ENCODE measurements at places on chromosomes 11 and 22.
A peak's percentile ranks its signal among the peaks of the same experiment; 100 is the strongest.

DNA sequence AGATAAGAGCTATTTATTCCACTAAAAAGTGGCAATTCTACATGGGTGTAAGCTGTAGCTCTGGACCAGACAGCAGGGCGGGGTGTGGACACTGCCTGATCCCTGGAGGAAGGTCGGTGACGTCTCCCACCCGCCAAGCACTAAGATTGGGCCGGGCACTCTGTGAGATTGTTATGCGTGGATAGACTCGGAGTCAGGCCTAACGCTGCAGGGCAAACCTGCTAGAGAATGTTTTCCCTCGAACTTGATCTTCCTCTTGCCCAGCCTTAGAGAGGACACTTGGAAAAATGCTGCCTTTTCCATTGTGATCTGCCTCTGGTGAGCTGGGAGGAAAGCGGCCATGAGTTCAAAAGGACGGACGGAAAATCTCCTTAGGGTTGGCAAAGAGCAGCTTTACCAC, 1273.4 kb downstream of the TBC1D22A start:
- H3K27ac ChIP-seq = no peak overlapping the region
- H3K36me3 ChIP-seq = no peaks in the 10 kb centered on the region
- H3K27me3 ChIP-seq = peaks cover 8% of the 10 kb centered on the region
- H3K4me3 ChIP-seq = no peak overlapping the region
- no peaks in the 10 kb centered on the region for H3K4me1 ChIP-seq

GRCh38 chr11:64146036-64146955, 19.6 kb downstream of the MACROD1 start:
- H3K4me1 ChIP-seq = peaks cover 22% of the 10 kb centered on the region
- H3K4me3 ChIP-seq = no peak overlapping the region
- no peaks in the 10 kb centered on the region for H3K36me3 ChIP-seq
- no peaks in the 10 kb centered on the region for H3K27me3 ChIP-seq

DNA sequence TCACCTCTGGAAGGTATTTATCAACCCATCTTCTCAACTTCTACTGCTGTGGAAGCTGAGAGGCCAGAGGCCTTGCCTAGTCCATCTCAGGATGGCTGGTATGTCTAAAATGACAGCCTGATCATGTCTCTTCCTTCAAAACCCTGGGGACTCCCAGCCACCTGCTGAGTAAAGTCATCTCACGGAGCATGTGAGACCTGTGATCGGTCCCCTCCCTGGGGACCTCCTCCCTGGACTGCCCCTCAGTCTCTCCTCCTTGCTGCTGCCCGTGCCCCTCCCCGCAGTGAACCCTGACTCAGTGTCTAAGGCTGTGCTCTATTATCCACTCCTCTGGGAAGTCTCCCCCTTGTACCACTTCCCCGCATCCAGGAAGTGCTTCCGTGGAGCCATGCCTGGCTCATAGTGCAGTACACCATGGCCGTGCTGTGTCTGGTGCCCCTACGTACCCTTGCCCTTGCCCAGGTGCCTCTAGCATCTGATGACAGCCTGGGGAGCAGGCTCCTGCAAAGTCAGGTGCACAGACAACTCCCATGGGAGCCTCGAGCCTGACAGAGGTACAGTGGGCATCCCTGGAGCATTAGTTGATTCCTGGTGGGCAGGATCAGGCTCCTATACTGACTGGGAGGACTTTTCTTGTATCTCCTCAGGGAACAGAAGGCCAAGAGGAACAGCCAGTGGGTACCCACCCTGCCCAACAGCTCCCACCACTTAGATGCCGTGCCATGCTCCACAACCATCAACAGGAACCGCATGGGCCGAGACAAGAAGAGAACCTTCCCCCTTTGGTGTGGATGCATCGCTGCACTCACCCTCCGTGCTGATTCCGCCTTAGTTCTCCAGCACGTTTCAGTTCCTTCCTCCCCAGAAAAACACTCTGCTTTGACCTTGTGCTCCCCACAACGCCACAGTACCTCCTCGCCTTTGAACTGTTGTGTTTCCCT, 13.8 kb downstream of the SMARCB1 start:
- no peak overlapping the region for H3K4me3 ChIP-seq
- DNase-seq = no peak
- H3K27me3 ChIP-seq = no peaks in the 10 kb centered on the region
- no peak overlapping the region for H3K27ac ChIP-seq

GRCh38 chr22:32342977-32343376, 14.7 kb upstream of the RFPL3 start:
- no peak overlapping the region for H3K27ac ChIP-seq
- no peak for DNase-seq
- peaks cover 72% of the 10 kb centered on the region for H3K27me3 ChIP-seq

DNA sequence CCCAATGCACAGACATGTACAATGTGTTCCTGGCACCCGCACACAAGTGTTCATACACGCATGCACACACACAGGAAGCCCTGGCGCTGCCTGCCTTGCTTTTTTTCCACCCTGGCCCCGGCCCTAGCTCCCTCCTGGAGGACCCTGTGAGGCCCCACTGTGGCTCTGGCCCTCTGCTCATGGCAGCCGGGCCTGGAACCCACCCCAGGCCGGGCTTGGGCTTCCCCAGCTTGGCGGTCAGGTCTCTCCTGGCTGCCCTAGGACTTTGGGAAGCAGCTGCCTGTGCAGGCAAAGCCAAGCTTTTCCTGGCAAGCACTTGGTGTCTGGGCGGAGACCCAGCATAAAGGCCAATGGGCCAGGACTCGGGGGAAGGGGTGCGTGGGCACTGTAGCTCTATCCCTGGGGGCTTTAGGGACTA, 30.5 kb downstream of the CD82 start:
- no peak overlapping the region for H3K27ac ChIP-seq
- H3K4me1 ChIP-seq = peaks cover 10% of the 10 kb centered on the region
- no peaks in the 10 kb centered on the region for H3K36me3 ChIP-seq
- H3K4me3 ChIP-seq = no peak overlapping the region
- no peaks in the 10 kb centered on the region for H3K27me3 ChIP-seq
- no peak for DNase-seq

DNA sequence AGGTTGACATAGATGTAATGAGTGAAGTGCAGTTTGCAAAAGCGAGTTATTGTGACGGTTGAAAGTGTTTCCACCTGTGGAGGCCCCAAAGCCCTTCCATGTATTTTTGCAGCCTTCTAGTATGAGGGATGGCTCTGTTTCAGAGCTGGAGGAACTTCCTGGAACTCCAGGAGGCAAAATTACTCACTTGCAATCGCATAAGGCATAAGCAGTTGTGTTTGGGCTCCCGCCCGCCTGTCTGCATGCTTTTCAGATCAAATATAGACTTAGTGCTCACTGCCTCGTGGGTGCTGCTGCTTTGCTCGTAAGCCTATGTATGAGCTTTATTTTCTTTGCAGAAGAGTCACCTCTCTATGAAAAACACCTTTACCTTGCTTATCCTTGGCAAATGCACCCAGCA, 146.8 kb upstream of the LARGE1 start:
- H3K36me3 ChIP-seq = no peaks in the 10 kb centered on the region
- peaks cover 3% of the 10 kb centered on the region for H3K4me1 ChIP-seq
- no peak for DNase-seq
- H3K27ac ChIP-seq = no peak overlapping the region
- peaks cover 35% of the 10 kb centered on the region for H3K27me3 ChIP-seq

GRCh38 chr11:64007629-64008282, 21.5 kb downstream of the OTUB1 start:
- H3K4me1 ChIP-seq = peaks cover 42% of the 10 kb centered on the region
- H3K36me3 ChIP-seq = no peaks in the 10 kb centered on the region

DNA sequence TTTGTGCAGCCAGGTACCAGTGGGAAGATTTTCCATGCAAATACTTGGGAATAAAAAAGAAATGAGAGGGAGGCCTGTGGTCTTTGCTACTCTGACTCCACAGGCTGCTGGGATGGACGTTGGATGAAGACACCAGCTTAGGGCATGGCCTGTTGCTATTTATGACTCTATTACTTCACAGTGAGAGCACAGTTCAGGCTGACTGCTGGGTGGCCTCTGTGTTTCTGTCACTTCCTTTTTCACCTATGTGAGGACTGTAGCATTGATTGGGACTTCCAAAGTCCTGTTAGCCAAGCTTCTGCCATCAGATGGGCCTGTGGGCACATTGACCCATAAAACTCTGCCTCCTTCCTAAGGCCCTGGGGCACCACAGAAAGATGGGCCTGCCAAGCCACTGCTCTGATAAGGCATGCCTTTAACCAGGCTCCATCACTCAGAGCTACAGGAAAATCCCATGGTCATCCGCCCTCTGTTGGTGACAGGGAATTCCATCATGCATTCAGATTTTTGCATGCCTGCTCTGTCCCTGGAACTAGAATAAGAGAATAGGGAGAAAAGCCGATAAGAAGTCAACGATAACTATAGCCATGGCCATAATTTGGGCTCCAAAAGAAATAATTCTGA, 64.6 kb downstream of the KCNJ1 start:
- H3K27me3 ChIP-seq = peaks cover 5% of the 10 kb centered on the region
- no peak for DNase-seq
- no peak overlapping the region for H3K27ac ChIP-seq

- DNase-seq = no peak
- H3K36me3 ChIP-seq = no peaks in the 10 kb centered on the region
- no peak overlapping the region for H3K4me3 ChIP-seq
- peak overlapping the region; percentile 71 for H3K27ac ChIP-seq
Measured at GRCh38 chr11:104529213-104529612, 365.3 kb upstream of the PDGFD start.

DNA sequence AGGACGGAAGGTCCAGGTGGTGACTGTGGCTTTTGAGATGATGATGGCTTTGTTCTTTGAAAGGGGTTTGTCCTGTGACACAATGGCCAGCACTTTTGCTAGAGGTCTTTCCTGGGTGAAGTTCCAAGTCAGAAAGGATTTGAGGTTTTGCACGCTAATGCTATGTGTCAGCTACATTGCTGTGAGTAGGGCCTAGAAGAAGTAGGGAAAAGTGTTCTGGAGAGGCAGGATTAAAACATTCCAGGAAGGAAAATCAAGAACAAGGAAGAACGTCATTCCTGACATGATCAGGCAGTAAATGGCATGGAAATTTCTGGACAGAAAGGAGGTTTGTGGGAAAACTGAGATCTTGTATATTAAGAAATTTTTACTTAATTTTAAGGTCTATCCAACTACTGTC, 290.7 kb downstream of the NTM start:
- H3K27me3 ChIP-seq = peaks cover 37% of the 10 kb centered on the region
- no peak overlapping the region for H3K27ac ChIP-seq
- no peak overlapping the region for H3K4me3 ChIP-seq
- DNase-seq = no peak

DNA sequence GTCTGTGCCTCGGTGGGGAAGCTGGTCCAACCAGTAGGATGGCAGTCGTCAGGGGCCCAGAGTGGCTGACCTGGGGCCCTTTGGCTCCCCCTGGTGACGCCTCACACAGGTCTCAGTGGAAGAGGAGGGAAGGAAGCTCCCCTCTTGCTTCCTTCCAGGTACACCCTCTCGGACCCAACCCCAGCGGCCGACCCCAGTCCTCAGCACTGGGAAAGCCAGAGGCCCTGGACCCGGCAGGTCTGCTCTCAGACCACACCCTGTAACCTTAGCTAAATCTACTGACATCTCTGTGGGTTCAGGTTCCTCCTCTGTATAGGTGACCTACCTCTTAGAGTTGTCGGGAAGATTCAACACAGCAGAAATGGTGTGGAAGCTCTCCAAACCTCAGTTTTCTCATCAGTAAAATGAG, 3.4 kb upstream of the SCUBE1 start:
- H3K27me3 ChIP-seq = peaks cover 47% of the 10 kb centered on the region
- no peaks in the 10 kb centered on the region for H3K36me3 ChIP-seq
- no peak overlapping the region for H3K4me3 ChIP-seq
- H3K4me1 ChIP-seq = peaks cover 17% of the 10 kb centered on the region

DNA sequence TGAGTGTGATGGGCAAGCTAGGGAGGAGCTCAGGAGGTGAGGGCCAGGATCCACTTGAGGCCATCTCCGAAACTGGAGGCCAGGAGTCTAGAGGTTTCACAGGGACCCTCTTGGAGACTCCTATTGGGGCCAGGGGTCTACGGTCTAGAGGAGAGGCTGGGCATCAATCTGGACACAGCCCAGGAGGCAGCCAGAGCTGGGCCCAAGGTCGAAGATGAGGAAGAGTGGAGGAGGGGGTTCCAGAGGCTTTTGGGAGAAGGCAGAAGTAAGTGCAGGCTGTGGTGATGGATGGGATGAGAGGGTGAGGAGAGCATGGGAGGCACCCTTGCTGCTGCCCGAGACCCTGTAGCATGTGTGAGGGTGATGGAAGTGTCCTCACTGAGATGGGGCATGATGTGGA, 56.6 kb downstream of the LRRC32 start:
- peaks cover 8% of the 10 kb centered on the region for H3K4me1 ChIP-seq
- H3K36me3 ChIP-seq = peaks cover 4% of the 10 kb centered on the region
- DNase-seq = no peak
- no peak overlapping the region for H3K4me3 ChIP-seq
- H3K27ac ChIP-seq = no peak overlapping the region

GRCh38 chr11:9301720-9302119, 12.7 kb downstream of the TMEM41B start:
- no peak for DNase-seq
- H3K4me3 ChIP-seq = no peak overlapping the region
- H3K4me1 ChIP-seq = peaks cover under 1% of the 10 kb centered on the region
- peaks cover 6% of the 10 kb centered on the region for H3K36me3 ChIP-seq
- H3K27ac ChIP-seq = no peak overlapping the region

DNA sequence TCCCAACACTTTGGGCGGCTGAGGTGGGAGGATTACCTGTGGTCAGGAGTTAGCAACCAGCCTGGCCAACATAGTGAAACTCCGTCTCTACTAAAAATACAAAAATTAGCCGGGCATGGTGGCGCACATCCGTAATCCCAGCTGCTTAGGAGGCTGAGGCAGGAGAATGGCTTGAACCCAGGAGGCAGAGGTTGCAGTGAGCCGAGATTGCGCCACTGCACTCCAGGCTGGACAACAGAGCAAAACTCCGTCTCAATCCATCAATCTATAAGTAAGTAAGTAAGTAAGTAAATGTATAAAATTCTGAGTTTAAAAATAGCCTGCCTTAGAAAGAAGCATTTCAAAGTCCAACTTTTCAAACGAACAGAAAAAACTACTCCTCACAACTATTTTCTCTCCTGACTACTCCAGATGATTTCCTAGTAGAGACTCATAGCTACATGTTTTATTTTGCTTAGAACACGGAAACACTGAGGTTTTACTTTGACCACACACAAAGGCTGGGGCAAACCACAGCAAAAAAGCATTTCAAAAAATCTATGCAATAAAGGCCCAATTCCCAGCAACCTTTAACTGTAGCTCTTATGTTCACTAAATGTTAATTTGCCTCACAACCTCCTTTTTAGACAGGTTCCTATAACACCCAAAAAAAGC, 16.3 kb downstream of the SPTY2D1 start:
- DNase-seq = no peak
- H3K27ac ChIP-seq = no peak overlapping the region

- peaks cover 7% of the 10 kb centered on the region for H3K36me3 ChIP-seq
- no peak overlapping the region for H3K27ac ChIP-seq
- H3K4me3 ChIP-seq = no peak overlapping the region
- no peak for DNase-seq
Measured at GRCh38 chr11:134125507-134125906, 56.6 kb downstream of the JAM3 start.

Data from mesothelial cell of epicardium (in vitro differentiated cells).